ENCODE measurements at places on chromosomes 12 and 14.

GRCh38 chr14:90600619-90601018, 203.8 kb downstream of the CALM1 start:
- no peak for DNase-seq

DNA sequence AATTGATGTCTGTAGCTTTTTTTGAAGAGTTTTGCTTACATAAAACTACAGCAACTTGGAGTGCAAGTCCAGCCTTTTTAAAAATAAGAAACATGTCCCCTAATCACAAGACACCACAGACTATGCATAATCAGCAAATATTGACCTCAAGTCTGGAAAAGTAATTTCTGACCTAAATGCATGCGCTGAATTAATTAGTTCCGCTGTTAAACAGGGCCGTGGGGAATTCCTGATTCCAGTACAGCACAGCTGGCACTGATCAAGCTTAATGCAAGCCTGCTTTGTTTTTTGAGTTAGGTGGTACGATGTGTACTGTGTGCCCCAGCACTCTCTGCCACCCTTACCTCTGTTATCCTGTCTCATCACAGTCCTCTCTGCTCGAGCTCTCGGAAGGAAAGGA, 9.2 kb downstream of the MLH3 start:
- no peak for DNase-seq

DNA sequence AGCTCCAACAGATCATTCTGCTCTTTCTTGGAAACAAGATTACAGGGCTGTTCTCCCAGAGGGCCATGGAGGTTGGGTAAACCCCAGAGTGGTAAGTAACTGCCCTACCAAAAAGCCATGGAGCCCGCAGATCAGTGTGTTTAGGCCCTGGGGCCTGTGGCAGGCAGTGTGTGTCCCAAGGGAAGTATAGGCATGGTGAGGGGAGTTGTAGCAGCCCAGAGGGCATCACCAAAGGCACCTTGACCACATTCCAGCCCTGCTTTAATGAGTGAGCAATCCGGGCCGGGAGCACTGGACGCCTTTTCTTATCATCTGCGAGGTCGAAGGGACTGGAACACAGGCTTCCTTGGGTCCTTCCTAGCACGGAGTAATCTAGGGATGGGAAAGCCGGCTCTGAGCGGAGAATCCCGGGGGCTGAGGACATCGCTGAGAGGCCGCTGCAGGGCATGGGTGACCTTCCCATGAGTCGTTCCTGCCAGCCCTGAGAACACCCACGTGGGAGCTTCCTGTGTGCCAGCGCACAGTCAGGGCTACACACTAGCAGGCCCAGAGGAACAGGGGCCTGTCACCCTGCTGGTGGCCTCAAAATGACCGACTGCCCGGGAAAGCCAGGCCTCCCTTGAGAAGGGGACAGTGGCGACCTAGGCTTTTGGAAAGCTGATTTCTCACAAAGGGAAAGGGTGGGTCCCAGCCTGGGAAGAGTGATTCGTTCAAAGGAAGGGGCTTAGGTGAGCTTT, 91.3 kb downstream of the NINJ2 start:
- DNase-seq = no peak

- DNase-seq = no peak
Observed at GRCh38 chr12:109510196-109510595, 32.8 kb downstream of the UBE3B start.

DNA sequence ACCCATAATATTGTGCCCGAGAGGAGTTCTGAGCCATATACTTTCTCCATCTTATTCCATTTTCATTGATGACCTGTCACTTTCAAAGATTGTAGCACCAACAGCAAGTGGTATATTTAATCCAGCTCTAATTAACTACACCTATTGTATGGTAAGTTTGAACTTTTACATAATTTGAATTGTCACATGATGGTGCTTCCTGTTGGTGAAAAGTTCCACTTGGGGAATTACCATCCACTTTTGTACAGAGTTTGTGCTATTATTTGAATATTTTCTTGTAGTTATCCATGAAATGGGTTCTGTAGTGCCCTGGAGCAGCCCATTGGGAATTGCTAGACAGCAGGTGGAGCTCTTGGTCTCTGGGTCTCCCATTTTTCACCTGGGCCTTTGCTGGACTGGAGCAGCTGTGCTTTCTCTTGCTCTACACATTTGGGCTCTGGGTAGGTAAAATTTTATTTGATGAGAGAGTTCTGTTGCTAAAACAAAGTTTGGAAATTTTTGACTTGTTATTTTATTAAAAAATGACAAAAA, 3.0 kb downstream of the SMCO3 start:
- no peak for DNase-seq

DNA sequence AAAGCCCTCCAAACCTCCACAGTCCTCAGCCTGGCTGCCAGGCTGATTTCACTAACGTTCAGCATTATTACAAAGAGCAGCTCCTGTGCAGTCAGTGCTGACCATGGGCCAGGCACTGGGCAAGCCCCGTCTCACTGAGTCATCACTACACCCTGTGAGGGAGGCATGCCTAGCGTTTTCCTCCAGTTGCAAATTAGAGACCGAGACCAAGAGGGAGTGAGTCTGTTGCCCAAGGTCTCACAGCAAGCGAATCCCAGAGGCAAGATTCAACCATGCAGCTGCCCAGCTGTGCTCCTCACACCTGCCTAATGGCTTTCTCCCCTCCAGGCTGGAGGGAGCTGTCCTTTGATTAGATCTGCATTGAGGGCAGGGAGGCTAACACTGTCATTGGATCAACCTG, 229.3 kb upstream of the LHX5 start:
- no peak for DNase-seq

- DNase-seq = no peak
Observed at GRCh38 chr14:102057480-102058114, 29.2 kb downstream of the HSP90AA1 start.

DNA sequence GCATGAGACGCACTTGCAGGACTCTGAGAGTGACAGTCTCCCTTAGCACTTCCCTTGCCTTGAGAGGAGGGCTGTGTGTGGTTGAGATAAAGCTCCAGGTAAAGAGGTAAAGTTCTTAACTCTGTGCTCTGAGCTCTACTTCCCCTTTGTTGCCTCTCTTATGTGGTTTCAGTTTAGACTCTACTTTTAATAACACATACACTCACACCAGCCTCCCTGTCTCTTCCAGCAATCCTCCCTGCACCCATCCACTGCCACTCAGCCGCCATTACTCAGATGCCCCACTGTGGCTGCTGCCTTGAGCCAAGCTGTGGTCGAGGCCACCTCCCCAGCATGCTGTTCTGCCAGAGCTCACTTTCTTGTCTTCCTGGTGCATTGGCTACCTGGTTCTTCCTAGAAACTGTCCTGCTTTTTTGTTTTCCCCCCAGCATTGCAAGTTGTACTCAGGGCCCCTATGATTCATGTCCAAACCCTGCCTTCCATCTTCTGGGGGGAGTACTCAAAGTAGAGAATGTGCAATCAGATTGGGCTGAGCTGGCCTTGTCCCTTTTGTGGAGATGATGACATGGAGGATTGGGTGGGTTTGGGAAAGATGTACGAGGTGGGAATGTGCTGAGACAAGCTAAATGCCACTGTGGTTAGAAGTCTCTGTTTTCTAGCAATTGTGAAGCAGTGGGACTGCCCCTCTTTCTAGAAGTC, 115.5 kb upstream of the PARP11 start:
- peak; percentile 45 for DNase-seq

- no peak for DNase-seq
Observed at GRCh38 chr12:50442178-50442908, 41.7 kb downstream of the LARP4 start.

GRCh38 chr12:117005417-117006046, 93.7 kb downstream of the TESC start:
- no peak for DNase-seq

- peak; percentile 7 for DNase-seq
Observed at GRCh38 chr14:60648249-60648933, 886 bp downstream of the SIX1 start.

- DNase-seq = no peak
Observed at GRCh38 chr12:54384591-54385041, at the start of gene ZNF385A. Gene ZNF385A, minus strand, starts transcription at chr12:54384733. Its CDS starts 219 bp downstream, at chr12:54384514.
